KG1 (cell line): ENCODE measurements at places on chromosomes 11 and 22.

GRCh38 chr11:108541531-108541930 is 43.3 kb upstream of the POGLUT3 start:
- DNase-seq, result no peak

GRCh38 chr11:112801025-112801816 is 160.0 kb upstream of the NCAM1 start:
- DNase-seq, result no peak

DNA sequence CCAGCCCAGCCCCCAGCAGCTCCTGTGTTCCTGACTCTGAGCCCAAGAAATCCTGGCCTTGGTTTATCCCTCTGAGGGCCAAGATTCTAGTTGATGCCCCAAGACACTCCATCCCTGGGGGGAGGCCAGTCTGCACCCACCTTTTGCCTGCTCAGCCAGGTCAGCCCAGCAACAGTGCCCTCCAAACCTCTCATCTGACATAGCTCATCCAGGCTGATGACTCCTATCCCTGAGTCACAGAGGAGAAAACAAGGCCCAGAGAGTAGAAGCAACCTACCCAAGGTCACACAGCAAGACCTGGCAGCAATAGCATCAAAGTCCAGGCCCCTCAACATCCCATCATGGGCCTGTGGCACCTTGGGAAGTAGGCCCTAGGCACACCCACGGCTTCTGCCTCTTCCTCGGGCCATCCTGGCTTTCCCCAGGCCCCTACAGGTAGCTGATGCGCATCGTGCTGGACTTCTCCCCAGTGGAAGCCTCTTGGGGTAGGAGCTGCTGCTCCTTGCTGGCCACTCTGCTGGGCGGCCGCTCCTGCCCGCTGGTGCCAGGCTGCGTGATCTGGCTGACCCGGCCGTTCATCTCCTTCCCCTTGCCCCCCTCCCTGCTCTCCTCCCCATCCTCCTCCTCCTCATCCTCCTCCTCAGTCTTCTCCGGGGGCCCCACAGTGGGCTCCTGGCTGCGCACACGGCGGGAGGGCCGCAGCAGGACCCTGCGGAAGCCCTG is 6.0 kb downstream of the SSTR3 start:
- no peak for DNase-seq

- DNase-seq, result no peak
Observed at GRCh38 chr22:30351226-30351625, 5.5 kb downstream of the SF3A1 start.

- DNase-seq, result no peak
Observed at GRCh38 chr22:27719036-27719347, 82.6 kb downstream of the MN1 start.

DNA sequence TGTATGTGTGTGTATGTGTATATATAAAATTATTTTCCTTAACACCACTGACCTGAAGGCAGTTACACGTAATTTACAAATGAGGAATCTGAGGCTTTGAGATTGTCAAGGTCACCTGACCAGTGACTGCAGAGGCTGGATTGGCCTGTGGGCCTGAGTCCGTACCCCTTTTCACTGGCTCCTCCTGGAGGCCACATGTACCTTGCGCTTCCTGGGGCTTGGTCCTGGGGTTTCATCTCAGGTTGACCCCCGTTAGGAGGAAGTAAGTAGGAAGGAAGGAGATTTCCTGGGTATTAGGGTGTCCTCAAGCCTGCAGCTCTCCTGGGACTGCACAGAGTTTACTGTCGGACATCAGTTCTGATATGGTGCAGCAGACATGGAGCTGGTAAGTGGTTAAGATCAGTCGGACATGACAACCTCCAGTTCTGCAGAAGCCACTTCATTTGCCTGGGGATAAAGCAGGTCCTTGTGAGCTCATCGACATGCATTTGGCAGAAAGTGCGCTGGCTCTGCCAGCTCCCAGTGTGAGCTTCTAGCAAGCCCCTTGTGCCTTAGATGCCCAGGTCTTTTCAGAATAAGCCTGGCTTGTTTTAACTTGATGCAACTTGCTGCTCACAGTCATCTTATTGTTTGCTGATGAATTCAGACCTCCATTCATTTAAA is 36.6 kb downstream of the ST3GAL4 start:
- DNase-seq, result peak; percentile 93

- DNase-seq, result no peak
Observed at GRCh38 chr22:35548722-35549112, 8.1 kb downstream of the RASD2 start.

- no peak for DNase-seq
Observed at GRCh38 chr11:121717296-121717695, 264.5 kb upstream of the SORL1-AS1 start.

DNA sequence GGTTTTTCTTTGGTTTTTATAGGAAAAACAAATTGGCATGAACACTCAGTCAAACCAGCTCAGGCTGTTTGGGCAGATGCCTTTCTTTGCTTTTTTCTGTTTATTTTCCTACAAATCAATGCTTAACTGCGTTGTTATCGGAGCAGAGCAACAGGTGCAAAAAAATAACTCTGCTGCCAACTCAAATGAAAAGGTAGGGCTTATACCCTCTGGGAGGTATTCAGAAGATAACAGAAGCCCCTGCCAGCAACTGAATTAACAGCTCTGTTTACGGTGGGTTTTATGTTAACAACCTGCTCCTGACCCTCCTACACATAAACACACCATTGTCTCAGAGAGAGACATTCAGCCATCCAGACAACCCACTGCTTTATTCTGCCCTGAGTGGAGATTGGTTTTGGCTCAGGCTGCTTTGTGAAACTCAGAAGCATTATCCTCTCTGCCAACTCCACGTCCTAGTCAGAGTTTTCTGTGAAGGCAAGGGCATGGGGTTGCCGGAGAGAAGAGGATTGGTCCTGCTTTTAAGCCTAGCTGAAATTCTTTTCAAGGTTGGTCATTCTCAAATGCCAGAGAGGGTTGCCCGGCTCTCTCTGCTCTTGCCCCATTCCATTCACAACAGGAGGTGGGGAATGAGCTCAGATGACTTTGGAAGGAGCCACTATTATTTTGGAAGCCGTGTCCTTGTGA is 11.4 kb downstream of the EHF start:
- no peak for DNase-seq

DNA sequence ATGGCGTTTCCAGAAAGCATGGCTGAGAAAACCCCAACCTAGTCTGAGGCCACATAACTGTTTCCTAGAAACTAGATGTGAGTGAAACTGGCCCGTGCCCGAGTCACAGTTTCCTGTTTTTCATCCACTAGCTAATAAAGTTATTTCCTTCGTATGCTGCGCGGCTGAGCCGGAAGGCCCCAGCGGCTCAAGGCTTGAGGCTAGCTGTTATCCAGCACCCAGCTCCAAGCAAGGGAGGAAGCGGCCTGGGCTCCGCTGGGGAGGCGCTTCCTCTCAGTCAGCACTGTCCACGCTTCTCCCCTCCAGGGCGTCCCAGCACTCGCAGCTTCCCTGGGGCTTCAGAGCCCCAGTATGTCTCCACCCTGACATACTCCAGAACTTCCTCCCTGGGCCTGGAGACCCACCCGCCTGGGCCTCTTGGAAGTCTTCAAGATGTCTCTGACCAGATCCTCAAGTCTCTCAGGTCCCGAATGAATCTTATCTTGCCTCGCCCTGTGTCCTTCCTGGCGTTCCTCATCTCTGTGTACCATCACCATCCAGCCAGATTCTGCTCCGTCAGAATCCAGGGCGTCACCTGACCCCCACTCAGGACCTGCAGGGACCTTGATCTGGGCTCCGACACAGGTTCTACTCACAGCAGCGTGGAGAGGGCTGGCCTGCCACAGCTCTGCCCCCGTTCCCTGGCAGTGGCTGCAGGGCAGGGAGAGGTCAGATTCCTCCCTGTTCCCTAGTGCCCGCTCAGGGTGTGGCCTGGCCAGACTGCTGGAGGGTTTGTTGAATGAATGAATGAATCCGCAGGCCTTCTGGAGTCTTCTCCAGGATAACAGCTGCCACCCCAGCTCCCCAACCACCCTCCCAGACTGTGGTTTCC is 81.9 kb downstream of the LRRC32 start:
- peak; percentile 95 for DNase-seq
